SJSA1 (cell line): ENCODE measurements at places on chromosomes 4 and X.
A peak's percentile ranks its signal among the peaks of the same experiment; 100 is the strongest.

GRCh38 chrX:18353931-18354368 lies 538 bp downstream of the SCML2 start:
- DNase-seq, result peak; percentile 1

- peak; percentile 2 for DNase-seq
Observed at GRCh38 chr4:149638073-149638472, 177.6 kb downstream of the IQCM start.

DNA sequence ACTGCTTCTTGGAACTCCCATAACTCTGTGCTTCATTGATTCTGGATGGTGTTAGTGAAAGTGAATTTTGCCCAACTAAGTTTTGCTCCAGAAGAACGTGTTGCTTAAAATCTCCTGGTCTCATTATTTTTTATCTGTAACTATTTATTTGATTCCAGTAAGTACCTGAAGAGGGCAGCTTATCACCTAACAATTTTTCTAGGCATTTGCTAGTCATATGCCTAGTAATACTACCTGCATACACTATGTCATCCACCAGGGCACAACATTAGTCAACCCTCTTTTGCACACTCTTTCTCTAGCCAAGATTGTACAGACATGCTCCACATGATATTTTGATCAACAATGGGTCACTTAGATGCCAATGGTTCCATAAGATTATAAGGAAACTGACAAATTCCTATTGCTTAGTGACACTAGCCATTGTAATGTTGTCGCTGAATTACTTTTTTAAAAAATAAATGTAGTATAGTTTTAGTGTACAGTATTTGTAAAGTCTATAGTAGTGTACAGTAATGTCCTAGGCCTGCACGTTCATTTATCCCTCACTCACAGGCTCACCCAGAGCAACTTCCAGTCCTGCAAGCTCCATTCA lies 499.9 kb upstream of the AADAT start:
- DNase-seq, result no peak

GRCh38 chr4:22334155-22334554 lies 181.7 kb downstream of the ADGRA3 start:
- no peak for DNase-seq

- DNase-seq, result no peak
Observed at GRCh38 chr4:100100985-100101384, 89.3 kb downstream of the DDIT4L start.

GRCh38 chrX:69238887-69239231 lies 73.6 kb upstream of the PJA1 start:
- no peak for DNase-seq

- DNase-seq, result no peak
Observed at GRCh38 chr4:148934926-148935578, 492.8 kb upstream of the NR3C2 start.

GRCh38 chrX:54786967-54787366 lies 11.1 kb downstream of the ITIH6 start:
- DNase-seq, result no peak
